ENCODE measurements at places on chromosomes 1 and 21.

GRCh38 chr1:208326033-208326432 is 81.8 kb upstream of the PLXNA2 start:
- no peak for DNase-seq

GRCh38 chr21:25560891-25561290 is 46.4 kb downstream of the MRPL39 start:
- no peak for DNase-seq

GRCh38 chr1:171712341-171712740 is 29.5 kb downstream of the VAMP4 start:
- no peak for DNase-seq

- DNase-seq = no peak
These were observed 16.5 kb upstream of the KLHDC8A start for GRCh38 chr1:205373022-205373797.

DNA sequence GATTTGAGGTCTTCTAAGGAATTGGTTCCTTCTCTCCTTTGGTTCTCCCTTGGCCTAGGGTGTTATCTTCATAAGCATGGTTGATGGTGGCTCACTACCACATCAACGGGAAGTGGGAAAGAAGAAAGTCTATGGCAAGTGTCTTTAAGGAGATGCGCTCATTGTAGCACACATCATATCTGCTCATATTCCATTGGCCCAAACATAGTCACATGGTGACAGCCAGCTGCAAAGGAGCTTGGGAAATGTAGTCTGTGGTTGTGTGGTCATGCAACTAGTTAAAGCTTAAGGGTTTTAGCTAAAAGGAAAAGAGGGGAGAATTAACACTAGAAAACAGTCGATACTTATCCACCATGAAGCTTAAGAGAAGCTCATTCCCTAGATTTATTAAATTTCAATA is 11.4 kb upstream of the MRPS6 start:
- no peak for DNase-seq

DNA sequence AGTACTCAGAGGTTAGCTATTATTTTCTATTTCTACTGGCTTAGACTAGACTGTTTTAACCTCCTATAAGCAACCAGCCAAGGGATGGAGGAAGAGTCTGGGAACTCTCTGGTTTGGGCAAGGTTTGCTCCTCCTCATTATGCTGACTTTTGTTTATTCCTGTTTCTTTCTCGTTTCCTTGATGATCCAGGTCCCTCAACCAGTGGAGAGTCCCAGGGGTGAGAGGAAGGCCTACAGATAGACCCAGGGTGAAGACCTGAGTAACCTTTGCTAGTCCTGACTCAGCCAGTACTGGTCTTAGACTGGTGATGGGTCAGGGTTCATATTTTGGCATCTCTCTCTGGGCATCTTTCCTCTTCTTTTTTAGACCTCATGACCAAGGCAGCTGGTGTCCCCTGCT is 5.4 kb downstream of the TUFT1 start:
- DNase-seq = no peak

DNA sequence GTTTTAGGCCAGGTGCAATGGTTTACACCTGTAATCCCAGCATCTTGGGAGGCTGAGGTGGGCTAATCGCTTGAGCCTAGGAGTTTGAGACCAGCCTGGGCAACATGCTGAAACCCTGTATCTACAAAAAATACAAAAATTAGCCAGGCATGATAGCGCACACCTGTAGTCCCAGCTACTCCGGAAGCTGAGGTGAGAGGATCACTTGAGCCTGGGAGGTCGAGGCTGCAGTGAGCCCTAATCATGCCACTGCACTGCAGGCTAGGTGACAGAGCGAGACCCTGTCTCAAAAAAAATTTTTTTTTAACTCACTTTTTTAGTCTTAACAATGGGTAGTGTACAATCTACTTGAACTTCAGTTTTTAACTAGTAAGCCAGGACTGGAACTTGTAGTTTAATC is 137.5 kb downstream of the HS2ST1 start:
- DNase-seq = no peak
